ENCODE measurements at places on chromosomes 2 and 18. TPM values are rescaled to one million over a fixed set of nuclear protein-coding genes. Genes with fewer than 3 reads are reported as not detected.

Gene TM4SF20
- total RNA-seq: 0.16 TPM

Gene CROCC2
- total RNA-seq: not detected

Gene MDH1B
- total RNA-seq: 0.55 TPM

Gene CXCR2
- not detected for total RNA-seq

Gene TLX2
- total RNA-seq: 0.19 TPM

Gene EML6
- total RNA-seq: 0.26 TPM

Gene IL36B
- not detected for total RNA-seq

Gene RPRM
- total RNA-seq: not detected

Gene GEN1
- 12.7 TPM for total RNA-seq

Gene PIEZO2
- not detected for total RNA-seq

Gene ALPI
- not detected for total RNA-seq

Gene MRPL44
- 26.6 TPM for total RNA-seq

Gene ZSWIM2
- total RNA-seq: not detected

Gene RRM2
- total RNA-seq: 160 TPM

Gene ANO7
- total RNA-seq: 1.3 TPM

Gene IL36A
- total RNA-seq: not detected

Gene RTP5
- total RNA-seq: not detected

Gene CDH20
- total RNA-seq: not detected

Gene ADNP2
- 11.5 TPM for total RNA-seq

Gene PKP4
- 39.8 TPM for total RNA-seq

Gene CMPK2
- total RNA-seq: not detected

Gene NEB
- 0.27 TPM for total RNA-seq

Gene SH2D6
- total RNA-seq: 0.31 TPM

Gene GALNT13
- total RNA-seq: not detected

Gene ATOH8
- 31.8 TPM for total RNA-seq

Gene BOLL
- not detected for total RNA-seq

Gene CCDC148
- 1.1 TPM for total RNA-seq

Gene HOXD10
- 13.8 TPM for total RNA-seq

Gene ALPG
- not detected for total RNA-seq

Gene STARD6
- 0.34 TPM for total RNA-seq

Gene ZNF521
- 3.9 TPM for total RNA-seq

Gene C2orf78
- not detected for total RNA-seq

Gene KIF5C
- total RNA-seq: 0.96 TPM

Gene MOGAT1
- total RNA-seq: not detected

Gene CHAC2
- 5.2 TPM for total RNA-seq

Gene MERTK
- not detected for total RNA-seq

Gene MXD1
- total RNA-seq: 7.7 TPM

Gene ZBTB7C
- total RNA-seq: not detected

Gene GCA
- total RNA-seq: 0.57 TPM

Gene EFHD1
- total RNA-seq: 3.1 TPM

Gene PROM2
- 0.33 TPM for total RNA-seq

Gene CBLN2
- total RNA-seq: not detected

Gene ITGB6
- total RNA-seq: not detected

Gene MEP1B
- not detected for total RNA-seq

Gene RAB27B
- total RNA-seq: 1.6 TPM
